ENCODE measurements at places on chromosomes 16 and 17.
A peak's percentile ranks its signal among the peaks of the same experiment; 100 is the strongest.

DNA sequence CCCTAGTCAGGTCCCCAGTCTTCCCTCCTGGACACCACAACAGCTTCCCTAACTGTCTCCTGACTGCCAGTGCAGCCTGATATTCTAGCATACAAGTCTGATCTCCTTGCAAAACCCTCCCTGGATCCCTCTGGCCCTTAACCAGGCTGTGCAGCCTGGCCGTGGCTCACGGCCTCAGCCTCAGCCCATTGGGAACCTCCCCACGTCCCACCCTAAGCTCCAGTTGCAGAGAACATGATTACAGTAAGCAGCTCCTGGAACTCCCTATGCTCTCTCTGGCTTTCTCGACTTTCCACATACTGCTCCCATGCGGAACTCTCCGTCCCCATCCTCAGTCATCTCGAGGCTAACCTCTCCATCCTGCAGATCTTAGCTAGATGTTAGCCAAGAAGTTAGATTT is 13.0 kb downstream of the ALOX12B start:
- no peak for DNase-seq

- DNase-seq = no peak
These were observed 254.5 kb upstream of the ELAC2 start for GRCh38 chr17:13272296-13272695.

DNA sequence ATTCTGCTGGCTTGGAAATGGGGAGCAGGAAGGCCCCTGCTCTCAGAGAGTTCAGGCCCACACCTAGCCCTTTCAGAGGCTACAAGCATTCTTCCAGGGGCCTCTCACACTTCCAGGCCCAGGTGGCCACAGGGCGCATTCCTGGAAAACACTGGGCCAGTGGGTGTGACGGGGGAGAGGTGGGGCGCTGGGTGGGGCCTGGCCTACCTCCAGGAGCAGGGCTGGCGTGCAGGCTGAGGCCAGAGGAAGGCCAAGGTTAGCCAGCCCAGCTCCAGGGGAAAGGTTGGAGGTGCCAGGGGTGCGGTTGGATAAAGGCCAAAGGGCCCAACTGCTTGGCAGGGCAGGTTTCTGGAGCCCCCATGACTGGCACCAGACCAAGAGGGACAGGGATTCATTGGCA is 198.2 kb downstream of the MAF start:
- no peak for DNase-seq

DNA sequence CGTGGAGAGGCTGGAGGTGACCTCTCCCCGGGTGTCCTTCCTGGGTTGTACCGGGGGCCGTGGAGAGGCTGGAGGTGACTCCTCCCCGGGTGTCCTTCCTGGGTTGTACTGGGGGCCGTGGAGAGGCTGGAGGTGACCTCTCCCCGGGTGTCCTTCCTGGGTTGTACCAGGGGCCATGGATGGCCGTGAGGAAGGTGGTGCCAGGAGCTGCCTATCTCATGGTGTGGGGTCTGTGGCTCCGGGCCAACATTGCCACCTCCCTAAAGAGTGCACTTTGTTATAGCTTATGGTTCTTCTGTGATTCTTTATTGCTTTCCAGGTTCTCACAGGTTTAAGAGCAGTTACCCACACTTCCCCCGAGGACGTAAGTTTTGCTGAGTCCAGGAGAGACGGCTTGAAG is 86.3 kb upstream of the ZNF750 start:
- DNase-seq = no peak

DNA sequence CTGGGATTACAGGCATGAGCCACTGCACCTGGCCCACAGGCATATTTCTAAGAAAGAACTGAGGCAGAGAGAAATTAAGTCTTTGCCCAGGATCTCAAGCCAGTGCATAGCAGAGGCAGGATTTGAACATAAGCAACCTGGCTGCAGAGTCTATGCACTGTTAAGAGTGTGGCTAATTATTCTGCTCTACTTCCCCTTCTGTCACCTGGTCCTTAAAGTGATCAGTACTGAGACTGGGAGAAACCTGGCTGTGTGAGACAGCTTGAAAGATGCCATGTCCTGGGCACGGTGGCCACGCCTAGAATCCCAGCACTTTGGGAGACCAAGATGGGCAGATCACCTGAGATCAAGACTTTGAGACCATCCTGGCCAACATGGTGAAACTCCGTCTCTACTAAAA is 58.1 kb downstream of the IQCK start:
- no peak for DNase-seq

GRCh38 chr17:54983260-54983659 is 14.7 kb downstream of the STXBP4 start:
- DNase-seq = no peak

DNA sequence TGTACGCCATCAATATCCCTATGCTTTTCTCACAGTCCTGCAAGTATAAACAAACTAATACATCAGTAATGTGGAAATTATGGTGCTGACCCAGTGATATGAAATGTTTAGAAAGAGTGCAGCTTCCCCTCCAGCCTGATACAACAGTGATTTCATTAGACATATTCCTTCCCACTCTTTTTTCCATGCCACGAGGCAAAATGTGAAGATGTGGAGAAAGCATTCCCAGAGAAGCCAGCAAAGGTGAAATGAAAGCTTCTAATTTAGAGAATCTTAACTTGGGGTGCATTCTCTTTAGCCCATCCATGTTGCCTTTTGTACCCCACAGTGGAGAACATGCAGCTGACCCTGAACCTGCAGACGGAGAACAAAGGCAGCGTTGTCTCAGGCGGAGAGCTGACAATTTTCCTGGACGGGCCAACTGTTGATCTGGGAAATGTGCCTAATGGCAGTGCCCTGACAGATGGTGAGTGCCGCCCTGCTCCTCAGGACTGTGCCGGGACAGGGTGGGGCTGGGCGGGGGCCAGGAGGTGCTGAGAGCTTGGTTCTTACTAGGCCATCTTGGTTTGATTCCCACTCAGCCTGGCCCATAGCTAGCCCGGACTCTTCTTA is 77.8 kb downstream of the WWP2 start:
- DNase-seq = no peak

GRCh38 chr16:2422123-2422867 is 7.0 kb upstream of the CCNF start:
- DNase-seq = no peak

DNA sequence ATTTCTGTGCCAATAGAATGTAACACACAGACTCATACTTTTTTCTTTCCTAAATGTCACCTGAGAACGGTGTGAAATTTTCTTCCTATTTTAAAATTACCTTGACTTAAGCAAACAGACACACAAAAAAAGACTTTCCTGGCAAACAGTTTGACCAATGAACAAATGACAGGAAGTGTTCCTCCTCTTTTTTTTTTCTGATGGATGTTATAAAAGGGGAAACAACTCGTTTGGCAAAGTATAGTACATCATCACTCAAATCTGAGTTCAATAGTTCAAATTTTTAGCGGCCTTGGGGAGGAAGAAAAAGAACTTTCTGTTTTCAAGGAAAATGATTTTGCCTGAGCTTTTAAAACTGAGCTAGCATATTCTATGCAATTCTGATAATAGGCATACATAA is 19.8 kb downstream of the HS3ST3A1 start:
- DNase-seq = no peak

- DNase-seq = no peak
These were observed 17.4 kb upstream of the MAP3K14 start for GRCh38 chr17:45334231-45334630.

DNA sequence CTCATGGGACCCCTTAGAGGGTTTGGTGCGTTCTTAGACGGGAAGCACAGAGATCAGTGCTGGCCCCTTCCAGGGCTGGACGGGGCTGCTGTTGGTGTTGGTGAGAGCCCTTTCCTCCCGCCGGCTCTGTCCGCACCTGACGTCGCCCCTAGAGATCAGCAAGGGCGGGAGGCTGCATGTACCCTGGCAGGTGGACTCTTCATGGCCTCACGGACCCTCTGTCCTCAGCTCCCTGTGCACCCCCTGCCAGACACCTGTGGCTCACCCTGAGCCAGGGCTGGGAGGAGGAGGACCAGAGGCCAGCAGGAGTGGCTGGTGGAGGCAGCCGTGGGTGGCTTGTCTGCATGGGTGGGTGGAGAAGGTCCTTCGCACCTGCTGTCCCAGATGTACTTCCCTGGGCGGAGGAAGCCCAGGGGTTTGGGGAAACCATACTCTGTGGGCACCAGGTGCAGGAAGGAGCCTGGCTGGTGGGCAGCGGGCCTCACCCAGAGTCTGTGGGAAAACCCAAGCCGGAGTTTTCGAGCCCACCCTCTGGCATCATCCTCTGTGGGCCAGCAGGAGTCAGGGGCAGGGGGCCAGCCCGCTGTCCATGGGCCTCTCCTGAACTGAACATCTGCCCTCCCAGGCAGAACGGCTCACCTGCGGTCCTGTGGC is 348.6 kb downstream of the SEC14L1 start:
- DNase-seq = no peak

DNA sequence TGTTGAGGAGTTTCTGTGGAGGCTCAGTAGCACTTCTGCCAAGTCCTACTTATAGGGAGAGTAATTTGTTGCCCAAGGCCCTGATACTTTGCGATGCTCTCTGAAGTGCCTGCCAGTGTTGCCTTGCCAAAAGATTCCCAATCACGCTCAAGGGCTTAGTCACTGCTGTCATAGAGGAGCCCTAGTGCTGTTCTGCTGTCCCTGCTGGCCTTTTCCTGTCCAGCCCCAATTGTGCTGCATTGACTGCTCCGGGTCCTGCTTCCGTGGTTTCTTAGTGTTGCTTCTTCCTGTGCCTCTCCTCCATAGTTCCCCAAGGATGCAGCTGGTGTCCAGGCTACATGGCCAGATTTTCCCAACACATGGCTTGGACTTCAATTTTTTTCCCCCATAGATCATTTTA is 13.9 kb downstream of the NUP93 start:
- DNase-seq = no peak

- DNase-seq = no peak
These were observed 27.9 kb downstream of the MYOCD start for GRCh38 chr17:12693640-12694039.

- DNase-seq = no peak
These were observed 112.5 kb upstream of the KCNJ16 start for GRCh38 chr17:69962436-69962995.

GRCh38 chr16:20203272-20203671 is 124.0 kb downstream of the GP2 start:
- no peak for DNase-seq

DNA sequence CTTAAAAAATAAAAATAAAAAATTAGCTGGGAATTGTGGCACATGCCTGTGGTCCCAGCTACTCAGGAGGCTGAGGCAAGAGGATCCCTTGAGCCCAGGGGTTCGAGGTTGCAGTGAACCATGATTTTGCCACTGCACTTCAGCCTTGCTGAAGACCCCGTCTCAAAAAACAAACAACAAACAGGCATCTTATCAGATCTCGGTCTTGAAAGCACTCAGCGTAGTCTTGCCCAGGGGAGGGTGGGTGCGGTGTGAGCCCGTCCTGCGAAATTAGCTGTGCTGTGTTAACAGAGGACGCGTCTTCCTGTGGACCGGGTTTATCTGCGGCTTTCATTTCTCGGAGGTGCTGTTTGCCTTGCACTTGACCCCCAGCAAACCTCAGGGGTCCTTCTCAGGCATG is 5.4 kb downstream of the GAA start:
- no peak for DNase-seq

GRCh38 chr17:41801374-41802271 is 10.1 kb downstream of the P3H4 start:
- DNase-seq = peak; percentile 60

DNA sequence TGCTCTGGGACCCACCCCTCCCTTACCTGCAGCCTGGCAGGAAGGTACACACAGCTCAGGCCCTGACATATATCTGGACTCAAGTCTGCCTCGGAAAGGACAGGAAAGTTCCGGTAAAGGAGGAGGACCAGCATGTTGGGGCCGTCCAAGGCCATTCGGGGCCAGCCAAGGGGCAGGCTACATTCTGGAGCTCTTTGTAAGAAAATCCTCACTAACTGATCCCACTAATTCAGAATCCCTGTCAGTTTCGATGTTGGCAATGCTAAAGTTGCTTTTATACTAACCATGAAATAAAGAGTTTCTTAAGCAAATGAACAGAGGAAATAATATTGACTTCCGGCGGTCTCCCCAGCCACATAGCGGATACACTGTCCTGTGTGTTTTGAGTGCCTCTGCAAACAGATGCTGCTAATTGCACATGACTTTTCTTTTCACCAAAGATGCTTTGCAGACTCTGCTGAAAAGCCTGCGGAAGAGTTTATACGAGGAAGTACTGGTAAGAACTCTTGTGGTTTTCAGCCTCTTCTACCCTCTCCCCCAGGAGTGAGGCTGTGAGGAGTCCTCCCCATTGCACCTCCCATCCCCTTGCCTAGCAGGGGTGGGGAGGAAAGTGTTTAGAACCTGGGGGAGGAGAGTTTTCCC is 54.8 kb downstream of the PLXDC1 start:
- DNase-seq = peak; percentile 15

- no peak for DNase-seq
These were observed 111.7 kb downstream of the IRF8 start for GRCh38 chr16:86010680-86011141.

- DNase-seq = no peak
These were observed 106.1 kb downstream of the GP2 start for GRCh38 chr16:20221208-20221607.

DNA sequence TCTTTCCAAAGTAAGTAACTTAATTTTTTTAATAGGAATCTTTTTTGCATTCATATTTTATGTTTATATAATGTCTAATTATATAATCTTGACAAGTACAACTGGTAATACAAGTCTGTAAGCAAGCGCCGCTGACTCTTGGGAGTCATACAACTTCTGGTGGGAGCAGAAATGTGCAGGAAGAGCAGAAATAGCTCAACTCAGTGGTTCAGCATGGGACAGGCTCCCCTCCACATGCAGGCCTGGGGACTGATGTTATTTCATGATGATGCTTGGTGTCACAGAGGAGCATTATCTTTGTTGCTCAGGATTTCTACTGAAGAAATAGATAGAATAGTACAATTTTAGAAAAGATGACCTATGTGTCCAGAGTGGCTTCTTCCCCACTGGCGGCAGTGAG is 10.7 kb downstream of the UQCRC2 start:
- DNase-seq = no peak

- DNase-seq = no peak
These were observed 183.5 kb downstream of the PHKB start for GRCh38 chr16:47644661-47645060.

DNA sequence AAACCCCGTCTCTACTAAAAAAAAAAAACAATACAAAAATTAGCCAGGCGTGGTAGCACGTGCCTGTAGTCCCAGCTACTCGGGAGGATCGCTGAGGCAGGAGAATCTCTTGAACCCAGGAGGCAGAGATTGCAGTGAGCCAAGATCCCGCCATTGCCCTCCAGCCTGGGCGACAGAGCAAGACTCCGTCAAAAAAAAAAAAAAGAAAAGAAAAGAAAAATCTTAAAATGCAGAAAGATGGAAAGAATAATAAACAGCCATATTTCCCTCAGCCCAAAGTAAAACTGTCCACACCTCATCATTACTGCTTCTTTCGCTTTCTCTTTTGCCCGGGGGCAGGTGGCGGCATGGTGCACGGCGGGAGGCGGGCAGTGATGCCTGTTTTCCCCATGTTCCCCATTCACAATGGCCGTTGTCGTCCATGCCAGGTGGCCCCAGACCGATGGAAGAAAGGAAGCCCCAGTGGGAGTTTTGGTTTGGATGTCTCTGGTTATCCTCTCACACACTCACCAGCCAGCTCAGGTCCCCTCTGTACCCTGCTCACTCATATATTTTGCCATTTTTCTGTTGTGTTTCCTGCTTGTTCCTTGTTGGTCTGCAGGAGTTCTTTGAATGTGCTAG is 37.0 kb upstream of the PEMT start:
- DNase-seq = no peak

- peak; percentile 40 for DNase-seq
These were observed 30.8 kb downstream of the HLF start for GRCh38 chr17:55295411-55296170.

GRCh38 chr16:12901204-12901596 is 198 bp upstream of the SHISA9 start:
- DNase-seq = no peak

- no peak for DNase-seq
These were observed 53.9 kb downstream of the PPM1E start for GRCh38 chr17:58809564-58809936.

GRCh38 chr16:14455573-14455972 is 174.5 kb downstream of the PARN start:
- no peak for DNase-seq

Data from T follicular helper cell (primary cell).